Stimulated activated memory B cell treated with anti-CD40 and anti-IgM and Interleukin-4, amounts not matched to agents 10 μg/mL and 1 μg/mL and 100 μg/mL, for 72 hours (primary cell): ENCODE measurements at places on chromosomes 1 and 21.

DNA sequence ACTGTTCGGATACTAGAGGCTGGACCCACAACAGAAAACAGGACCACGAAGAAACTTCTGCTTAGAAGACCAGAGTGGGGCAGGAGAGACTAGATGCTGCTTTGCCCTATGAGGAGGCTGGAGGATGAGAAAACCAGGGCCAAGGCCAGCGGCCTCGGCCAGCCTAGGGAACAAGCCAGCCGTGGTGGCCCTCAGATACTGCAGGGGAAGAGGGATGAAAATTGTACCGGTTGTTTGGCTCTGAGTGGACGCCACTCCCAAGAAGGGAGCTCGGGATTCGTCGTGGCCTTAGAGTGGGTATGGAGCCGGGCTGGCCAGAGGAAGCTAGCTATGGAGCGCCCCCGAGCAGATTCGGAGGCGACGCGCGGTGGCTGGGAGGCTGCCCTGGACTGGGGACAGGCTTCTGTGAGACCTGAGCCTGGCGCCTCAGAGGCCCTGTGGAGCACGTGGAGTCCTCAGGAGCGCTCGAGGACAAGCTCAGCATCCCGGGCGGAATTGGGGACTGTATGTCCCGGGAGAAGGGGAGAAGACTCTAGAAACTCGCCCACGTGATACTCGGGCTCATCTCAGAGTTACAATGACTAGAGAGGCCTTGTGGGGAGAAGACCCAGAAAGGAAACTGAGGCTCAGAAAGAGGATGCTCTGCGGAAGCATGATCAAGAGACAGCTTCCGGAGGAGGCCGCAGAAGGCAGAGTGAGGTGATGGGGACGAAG is 2.8 kb downstream of the PRRX1 start:
- H3K4me1 ChIP-seq, result peaks cover 24% of the 10 kb centered on the region
- no peak for ATAC-seq
- H3K36me3 ChIP-seq, result no peaks in the 10 kb centered on the region
- H3K27ac ChIP-seq, result no peak overlapping the region
- H3K4me3 ChIP-seq, result no peak overlapping the region

- no peak overlapping the region for H3K27ac ChIP-seq
- H3K36me3 ChIP-seq, result no peaks in the 10 kb centered on the region
- no peaks in the 10 kb centered on the region for H3K27me3 ChIP-seq
- H3K4me1 ChIP-seq, result no peaks in the 10 kb centered on the region
Observed at GRCh38 chr1:242579528-242580235, 55.2 kb upstream of the PLD5 start.

GRCh38 chr1:118753976-118754375 is 234.2 kb downstream of the TBX15 start:
- H3K4me3 ChIP-seq, result no peak overlapping the region
- H3K27me3 ChIP-seq, result no peaks in the 10 kb centered on the region
- H3K4me1 ChIP-seq, result no peaks in the 10 kb centered on the region
- no peak for ATAC-seq
- H3K36me3 ChIP-seq, result no peaks in the 10 kb centered on the region

- ATAC-seq, result no peak
- no peaks in the 10 kb centered on the region for H3K36me3 ChIP-seq
- no peaks in the 10 kb centered on the region for H3K4me1 ChIP-seq
- H3K27ac ChIP-seq, result no peak overlapping the region
- no peak overlapping the region for H3K4me3 ChIP-seq
Observed at GRCh38 chr1:207021876-207022596, 10.5 kb downstream of the C1orf116 start.

- peaks cover 23% of the 10 kb centered on the region for H3K36me3 ChIP-seq
- no peak overlapping the region for H3K4me3 ChIP-seq
Observed at GRCh38 chr1:17434016-17434415, 5.5 kb downstream of the RCC2 start.

DNA sequence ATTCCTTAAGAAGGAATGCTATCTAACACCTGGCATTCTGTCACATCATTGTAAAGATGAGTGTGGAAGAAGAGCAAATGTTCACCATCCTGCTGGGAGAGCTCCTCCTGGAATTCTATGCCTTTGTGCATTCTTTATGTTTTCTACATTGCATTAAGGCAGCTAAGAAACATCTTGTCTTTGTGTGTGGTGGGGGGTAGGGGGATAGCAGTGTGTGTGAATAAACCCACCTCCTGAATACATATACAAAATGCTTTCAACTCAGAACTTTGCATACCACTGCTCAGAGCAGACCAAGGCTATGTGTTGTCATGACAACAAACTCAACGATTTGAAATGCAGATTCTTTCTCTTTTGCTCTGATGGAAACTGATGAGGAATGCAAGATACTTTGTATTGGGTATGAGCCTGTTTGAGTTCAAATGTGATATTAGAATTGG is 193.6 kb upstream of the KAZN start:
- H3K27me3 ChIP-seq, result peaks cover 17% of the 10 kb centered on the region
- no peak overlapping the region for H3K4me3 ChIP-seq
- no peak for ATAC-seq
- no peak overlapping the region for H3K27ac ChIP-seq

GRCh38 chr1:212558693-212559480 is 49.7 kb upstream of the ATF3 start:
- peak overlapping the region; percentile 85 for H3K4me3 ChIP-seq
- H3K36me3 ChIP-seq, result no peaks in the 10 kb centered on the region
- peak overlapping the region; percentile 92 for H3K27ac ChIP-seq
- ATAC-seq, result peak; percentile 97
- H3K27me3 ChIP-seq, result no peaks in the 10 kb centered on the region

GRCh38 chr1:161242313-161242712 is 4.3 kb upstream of the NR1I3 start:
- H3K27me3 ChIP-seq, result peaks cover 27% of the 10 kb centered on the region
- no peak for ATAC-seq
- no peak overlapping the region for H3K4me3 ChIP-seq

DNA sequence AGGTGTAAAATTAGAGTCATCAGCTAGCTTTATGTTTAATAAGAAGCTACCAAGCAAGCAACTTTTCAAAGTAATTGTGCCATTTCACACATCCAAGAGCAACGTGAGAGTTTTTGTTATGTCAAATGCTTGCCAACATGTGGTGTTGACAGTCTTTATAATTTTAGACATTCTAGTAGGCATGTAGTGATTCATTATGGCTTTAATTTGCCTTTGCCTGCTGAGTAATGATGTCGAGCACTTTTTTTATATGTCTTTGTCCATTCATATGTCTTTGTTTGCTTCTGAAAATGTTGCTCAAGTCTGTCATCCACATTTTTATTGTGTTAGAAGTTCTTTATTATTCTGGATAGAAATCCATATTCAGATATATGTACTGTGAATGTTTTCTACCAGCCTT is 21.4 kb upstream of the CHIT1 start:
- peaks cover 15% of the 10 kb centered on the region for H3K36me3 ChIP-seq
- H3K27ac ChIP-seq, result no peak overlapping the region
- peaks cover 19% of the 10 kb centered on the region for H3K27me3 ChIP-seq
- H3K4me1 ChIP-seq, result no peaks in the 10 kb centered on the region

- H3K4me3 ChIP-seq, result no peak overlapping the region
- no peaks in the 10 kb centered on the region for H3K4me1 ChIP-seq
- no peaks in the 10 kb centered on the region for H3K36me3 ChIP-seq
Observed at GRCh38 chr1:115437196-115437595, 99.1 kb upstream of the NGF start.

GRCh38 chr1:10033359-10033845 is 644 bp downstream of the UBE4B start:
- peaks cover 34% of the 10 kb centered on the region for H3K4me1 ChIP-seq
- H3K27ac ChIP-seq, result peak overlapping the region; percentile 97
- peak overlapping the region; percentile 99 for H3K4me3 ChIP-seq
- peak; percentile 31 for ATAC-seq
- H3K27me3 ChIP-seq, result no peaks in the 10 kb centered on the region

DNA sequence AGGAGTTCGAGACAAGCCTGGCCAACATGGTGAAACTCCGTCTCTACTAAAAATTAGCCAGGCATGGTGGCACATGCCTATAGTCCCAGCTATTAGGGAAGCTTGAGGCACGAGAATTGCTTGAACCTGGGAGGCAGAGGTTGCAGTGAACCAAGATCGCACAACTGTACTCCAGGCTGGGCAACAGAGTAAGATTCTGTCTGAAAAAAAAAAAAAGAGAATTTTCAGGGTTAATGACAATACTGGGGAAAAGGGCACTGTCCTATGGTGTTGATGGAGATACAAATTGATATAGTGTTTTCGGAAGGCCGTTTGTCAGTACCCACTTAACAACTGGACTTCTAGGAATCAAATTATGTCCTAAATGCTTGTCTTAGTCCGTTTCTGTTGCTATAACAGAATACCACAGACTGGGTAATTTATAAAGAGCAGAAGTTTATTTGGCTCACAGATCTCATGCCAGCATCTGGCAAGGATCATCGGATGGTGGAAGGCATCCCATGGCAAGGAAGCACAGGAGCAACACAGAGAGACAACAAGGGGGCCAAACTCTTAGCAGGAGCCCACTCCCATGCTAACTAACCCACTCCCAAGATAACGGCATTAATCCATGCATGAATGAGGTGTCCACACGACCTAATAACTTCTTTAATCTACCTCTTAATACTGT is 41.3 kb downstream of the ZBTB8A start:
- H3K4me3 ChIP-seq, result no peak overlapping the region
- no peak for ATAC-seq
- H3K4me1 ChIP-seq, result no peaks in the 10 kb centered on the region
- no peak overlapping the region for H3K27ac ChIP-seq

DNA sequence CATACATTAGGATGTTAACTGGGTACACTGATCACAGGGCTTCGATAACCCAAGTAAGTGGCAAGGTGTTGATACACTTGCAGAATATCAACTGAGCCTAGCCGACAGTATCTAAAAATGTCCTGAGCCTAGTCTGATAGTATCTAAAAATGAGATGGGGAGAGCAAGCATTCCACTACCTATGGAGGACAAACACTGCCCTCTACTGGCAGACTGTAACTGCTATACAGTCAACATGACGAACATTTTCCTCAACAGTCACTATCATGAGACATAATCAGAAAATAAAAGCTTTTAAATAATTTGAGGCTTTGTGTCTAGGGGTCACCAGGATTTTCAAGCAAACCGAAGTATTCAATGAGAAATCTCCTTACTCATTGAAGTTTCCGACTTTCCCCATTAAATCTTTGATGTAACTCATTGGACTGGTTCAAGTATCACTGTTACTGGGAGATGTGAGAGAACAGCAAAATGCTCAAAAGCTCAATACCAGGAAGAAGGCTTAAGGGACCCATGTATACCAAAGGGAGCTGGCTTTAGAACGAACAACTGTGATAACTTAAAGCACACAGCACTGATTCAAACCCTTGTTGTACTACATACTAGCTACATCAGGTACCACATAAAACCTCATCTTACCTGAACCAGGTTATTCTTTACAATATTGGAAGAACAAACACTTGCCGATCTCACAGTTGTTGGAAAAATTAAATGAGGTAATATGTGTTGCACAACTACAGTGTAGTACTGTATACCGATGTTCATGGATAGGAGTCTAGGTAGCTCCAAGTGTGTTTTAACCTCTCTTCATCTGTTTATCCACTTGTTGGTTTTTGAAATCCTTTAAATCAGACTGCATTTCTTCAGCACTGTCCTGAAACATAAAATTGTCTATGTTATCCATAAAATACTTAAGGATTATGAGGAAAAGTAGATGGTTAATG is 31.1 kb upstream of the SLC45A3 start:
- no peaks in the 10 kb centered on the region for H3K27me3 ChIP-seq
- no peak overlapping the region for H3K27ac ChIP-seq
- ATAC-seq, result peak; percentile 83
- H3K36me3 ChIP-seq, result peaks cover 10% of the 10 kb centered on the region
- peaks cover 9% of the 10 kb centered on the region for H3K4me1 ChIP-seq

- peaks cover 6% of the 10 kb centered on the region for H3K36me3 ChIP-seq
- H3K27ac ChIP-seq, result no peak overlapping the region
- H3K4me1 ChIP-seq, result no peaks in the 10 kb centered on the region
- no peak overlapping the region for H3K4me3 ChIP-seq
- peaks cover 32% of the 10 kb centered on the region for H3K27me3 ChIP-seq
Observed at GRCh38 chr1:175818929-175819328, 75.5 kb upstream of the TNR start.

DNA sequence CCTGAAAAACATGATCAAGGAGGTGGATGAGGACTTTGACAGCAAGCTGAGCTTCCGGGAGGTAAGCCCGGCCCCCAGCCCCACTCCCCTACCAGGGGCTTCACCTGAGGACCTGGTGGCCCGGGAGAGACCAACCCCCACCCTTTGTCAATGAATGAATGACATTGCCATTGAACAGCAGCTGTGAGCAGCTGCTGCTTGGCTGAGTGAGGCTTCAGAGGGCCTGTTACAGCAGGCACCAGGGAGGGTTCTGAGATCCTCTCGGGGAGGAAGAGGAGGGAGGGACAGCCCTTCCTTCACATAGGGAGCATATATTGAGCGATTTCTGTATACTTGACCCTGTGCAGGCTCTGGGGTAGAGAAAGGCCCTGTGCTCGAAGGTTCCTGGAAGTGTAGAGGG is 12.3 kb upstream of the CTRC start:
- peak overlapping the region; percentile 8 for H3K27ac ChIP-seq
- no peaks in the 10 kb centered on the region for H3K27me3 ChIP-seq
- H3K36me3 ChIP-seq, result peaks cover 48% of the 10 kb centered on the region
- no peak overlapping the region for H3K4me3 ChIP-seq

DNA sequence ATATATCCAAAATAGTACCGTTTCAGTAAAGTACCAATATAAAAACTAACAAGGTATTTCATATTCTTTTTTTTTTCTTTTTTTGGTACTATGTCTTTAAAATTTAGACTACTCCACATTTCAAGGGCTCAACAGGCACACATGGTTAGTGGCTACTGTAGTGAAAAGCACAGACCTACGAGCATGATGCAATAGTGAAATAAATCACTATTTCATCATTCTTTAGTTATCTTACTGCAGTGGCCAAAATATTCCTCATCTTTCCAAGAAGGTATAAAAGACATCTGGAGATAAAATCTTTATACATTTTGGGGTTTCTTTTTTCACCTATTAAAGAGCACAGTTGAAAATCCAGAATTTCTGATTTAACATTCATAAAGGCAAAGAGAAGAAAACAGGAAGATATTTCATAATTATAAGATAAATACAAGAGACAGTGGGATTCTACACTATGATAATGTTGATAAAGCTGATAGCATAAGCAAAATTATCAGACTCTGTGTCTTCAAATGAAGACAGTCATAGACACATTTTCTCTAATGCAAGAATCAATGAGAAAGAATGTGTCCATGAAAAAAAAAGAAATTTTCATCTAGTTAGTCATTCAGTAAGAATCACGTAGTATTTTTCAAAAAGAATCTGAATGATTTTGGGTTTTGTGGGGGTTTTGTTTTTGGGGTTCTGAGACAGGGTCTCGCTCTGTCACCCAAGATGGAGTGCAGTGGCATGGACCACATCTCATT is 41.9 kb downstream of the CEP170 start:
- no peak overlapping the region for H3K4me3 ChIP-seq
- ATAC-seq, result no peak
- H3K4me1 ChIP-seq, result peaks cover 3% of the 10 kb centered on the region
- H3K27me3 ChIP-seq, result no peaks in the 10 kb centered on the region
